Stimulated activated CD4-positive, alpha-beta T cell treated with anti-CD3 and anti-CD28 coated beads, Interleukin-4, amount 100 ng/mL, for 1 hour (primary cell): ENCODE measurements at places on chromosomes 6 and 20.

DNA sequence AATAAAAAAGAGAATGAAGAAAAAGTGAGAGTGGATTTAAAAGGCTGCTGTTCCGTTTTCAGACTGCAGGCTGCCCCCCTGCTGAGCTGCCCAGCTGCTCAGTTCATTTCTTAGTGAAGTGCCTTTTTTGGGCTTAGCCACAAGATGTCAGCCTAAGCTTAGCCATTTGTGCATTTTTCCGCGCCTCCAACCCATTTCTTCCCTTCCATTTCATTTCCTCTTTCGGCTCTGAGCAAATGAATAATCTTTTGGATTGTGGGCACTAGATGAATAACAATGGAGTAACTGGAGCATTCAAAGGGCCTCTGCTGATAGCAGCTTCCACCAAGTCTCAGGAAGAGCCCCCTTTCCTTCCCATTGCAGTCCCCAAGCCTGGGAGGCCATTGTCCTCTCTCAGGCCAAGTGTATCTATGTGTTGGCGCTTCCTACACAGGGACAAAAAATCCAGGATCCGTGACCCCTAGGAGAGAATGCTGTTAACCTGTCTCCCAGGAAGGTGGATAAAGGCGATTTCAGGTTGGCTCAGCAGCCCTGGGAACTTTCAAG is 83.5 kb upstream of the SPTLC3 start:
- peak; percentile 8 for DNase-seq

- DNase-seq: no peak
Observed at GRCh38 chr20:62840244-62841197, 21.1 kb downstream of the TCFL5 start.

GRCh38 chr20:53872561-53873229 is 197.7 kb downstream of the BCAS1 start:
- peak; percentile 23 for DNase-seq

GRCh38 chr6:63856271-63856670 is 220.7 kb downstream of the PHF3 start:
- no peak for DNase-seq

DNA sequence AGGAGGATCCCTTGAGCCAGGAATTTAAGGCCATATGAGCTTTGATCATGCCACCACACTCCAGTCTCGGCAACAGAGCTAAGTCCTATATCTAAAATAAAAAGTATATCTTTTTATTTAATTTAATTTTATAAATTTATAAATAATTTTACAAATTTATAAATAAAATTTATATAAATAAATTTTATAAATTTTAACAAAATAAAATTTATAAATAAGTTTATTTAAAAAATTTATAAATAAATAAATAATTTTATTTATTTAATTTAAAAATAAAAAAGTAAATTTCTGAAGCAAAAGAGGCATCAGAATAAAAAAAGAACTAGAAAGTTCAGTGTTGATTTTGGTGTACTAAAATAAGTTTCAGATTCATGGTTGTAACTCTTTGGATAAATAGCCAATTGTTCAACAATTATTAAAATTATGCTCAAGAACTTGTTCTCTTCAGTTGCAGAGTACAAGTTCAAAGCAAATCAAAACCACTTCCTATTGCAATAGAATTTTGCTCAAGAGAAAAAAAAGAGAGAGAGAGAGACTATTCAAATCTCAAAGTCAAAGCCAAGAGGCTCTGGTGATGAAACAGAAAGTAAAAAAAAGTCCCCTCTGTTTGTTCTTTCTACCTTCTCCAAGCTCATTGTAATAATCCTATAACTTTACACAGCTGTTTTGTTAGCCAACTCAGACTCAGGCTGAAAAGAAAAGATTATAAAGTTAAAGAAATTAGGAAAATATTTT is 547.5 kb upstream of the ADGRB3 start:
- DNase-seq: no peak

DNA sequence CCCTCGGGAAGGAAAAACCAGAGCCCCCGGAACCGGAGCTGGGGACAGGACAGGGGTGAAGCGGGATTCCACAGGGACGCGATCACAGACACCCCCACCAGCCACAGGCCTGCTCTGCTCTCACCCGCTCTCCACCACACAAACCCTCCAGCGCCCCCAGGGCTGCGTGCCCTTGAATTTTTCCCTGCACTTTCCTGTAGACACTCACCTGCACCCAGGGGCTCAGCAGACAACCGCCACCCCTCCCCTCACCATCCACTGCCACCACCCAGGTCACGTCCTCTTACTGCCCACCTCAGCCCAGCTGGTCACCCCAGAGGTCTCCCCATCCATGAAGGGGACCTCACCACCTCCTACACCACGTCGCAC is 631 bp downstream of the ULBP2 start:
- no peak for DNase-seq

DNA sequence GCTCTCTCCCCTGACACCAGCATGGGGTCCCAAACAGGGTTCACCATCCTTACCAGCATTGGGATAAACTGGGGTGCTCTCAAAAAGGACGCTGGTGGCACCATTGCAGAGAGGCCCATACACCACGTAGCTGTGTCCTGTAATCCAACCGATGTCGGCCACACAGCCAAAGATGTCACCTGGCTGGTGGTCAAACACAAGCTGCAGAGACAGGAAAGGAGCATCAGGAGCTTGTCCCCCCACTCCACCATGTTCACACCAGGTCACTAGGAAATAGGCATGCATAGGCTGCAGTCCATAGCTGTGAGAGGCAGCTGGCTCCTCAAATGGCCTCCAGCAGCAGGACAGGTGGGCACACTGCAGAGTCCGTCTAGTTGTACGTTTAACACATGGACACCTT is 28.8 kb upstream of the APMAP start:
- no peak for DNase-seq

DNA sequence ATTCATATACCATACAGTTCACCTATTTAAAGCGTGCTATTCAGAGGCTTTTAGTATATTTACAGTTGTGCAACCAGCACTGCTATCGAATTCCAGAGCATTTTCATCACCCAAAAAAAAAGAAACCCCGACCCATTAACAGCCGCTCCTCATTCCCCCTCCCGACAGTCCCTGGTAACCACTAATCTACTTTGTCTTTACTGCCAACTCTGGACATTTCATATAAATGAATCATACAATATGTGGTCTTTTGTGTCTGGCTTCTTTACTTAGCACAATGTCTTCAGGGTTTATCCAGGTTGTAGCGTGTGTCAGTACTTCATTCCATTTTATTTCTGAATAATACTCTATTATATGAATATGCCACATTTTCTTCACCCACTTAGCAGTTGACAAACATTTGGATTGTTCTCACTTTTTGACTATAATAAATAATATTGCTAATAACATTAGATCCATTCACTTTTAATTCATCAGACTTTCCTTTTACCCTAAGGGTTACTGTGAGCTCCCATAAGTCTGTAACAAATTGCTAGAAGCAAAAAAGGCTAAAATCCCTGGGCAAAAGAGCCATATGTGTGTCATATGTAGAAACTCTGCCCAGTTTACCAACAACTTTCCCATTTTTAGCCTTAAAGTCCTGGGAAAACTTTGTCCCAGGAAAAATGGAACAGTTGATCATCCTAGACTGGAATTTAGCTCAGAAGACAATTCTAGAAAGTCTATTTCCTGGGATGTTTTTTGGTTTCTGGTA is 23.2 kb upstream of the ROS1 start:
- no peak for DNase-seq

DNA sequence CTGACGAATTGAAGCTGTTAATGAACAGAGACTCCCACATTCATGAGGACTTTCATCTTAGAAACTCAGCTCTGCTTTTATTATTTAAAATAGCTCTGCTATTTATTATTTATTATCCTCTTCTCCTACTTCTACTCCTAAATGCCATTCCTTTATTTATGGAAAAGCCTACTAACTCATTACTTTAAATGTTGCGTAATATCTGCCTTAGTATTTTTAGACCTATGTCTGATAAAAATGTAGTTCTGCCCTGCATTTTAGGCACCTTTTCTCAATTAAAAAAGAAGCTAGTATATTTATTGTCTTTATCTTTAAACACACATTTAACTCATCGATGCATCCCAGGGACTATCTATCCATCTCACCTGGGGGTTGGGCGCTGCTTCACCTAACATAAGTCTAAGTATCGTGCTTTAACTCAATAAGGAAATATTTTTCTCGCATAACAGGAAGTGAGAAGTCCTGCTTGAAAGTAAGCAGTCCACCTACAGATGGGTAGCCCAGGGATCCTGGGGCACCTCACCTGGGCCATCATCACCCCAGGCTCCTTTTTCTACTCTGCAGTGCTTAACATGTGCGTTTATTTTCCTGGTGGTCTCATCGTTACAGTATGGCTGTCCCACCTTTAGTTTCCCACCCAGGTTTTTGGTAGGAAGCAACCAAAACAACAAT is 31.3 kb upstream of the FAM184A start:
- no peak for DNase-seq

DNA sequence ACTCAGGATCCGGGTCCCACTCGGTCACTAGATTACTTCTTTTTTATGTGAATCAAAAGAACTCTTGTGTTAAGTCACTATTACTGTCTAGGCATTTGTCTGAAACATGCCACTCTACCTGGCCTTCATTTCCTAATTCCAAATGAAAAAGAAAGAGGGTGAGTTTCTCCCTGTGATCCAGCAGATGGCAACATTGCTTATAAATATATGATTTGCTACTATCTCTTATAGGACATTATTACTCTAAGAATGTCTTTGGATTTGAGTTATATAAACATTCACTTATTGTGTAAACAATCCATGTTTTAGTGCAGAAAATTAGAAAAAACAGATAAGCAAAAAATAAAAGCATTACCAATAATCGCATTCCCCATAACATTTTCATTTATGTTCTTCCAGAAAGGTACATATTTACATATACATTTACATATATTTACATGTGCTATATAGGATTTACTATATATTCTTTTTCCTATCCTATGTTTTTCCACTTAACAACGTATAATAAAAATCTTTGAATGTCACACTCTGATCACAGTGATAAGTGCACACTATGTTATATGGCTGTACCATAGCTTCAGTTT is 66.9 kb downstream of the FAXC start:
- DNase-seq: no peak

DNA sequence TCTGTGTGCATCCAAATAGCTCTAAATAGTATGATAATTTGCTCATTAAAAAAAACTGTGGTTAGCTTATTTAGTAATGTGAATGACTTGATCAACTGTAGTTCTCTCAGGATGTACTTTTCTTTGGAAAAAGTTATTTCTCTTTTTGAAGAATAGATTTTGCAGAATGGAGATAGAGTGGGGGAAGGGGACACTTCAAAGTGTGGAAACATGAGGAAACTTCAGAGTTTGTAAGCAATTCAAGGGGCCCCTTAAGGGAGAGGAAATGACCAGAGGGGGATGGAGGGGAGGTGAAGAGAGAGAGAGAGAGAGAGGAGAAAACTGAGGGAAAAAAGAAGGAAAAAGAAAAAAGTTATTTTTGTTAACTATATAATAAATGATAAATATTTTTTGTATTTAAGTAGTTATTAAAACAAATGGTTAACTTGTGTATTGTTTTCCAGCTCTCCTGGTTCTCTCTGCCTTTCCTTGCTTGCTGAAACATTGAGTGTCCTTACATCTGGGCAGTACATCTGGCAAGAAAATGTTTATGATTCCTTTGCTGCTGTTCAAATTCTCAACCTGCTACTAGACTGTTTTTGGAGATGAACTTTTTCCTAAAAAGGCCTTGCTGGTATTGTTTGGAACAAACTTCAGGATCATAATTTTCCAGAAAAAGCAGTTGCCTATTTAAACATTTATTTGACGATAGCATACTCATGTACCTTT is 497.5 kb upstream of the CITED2 start:
- no peak for DNase-seq

DNA sequence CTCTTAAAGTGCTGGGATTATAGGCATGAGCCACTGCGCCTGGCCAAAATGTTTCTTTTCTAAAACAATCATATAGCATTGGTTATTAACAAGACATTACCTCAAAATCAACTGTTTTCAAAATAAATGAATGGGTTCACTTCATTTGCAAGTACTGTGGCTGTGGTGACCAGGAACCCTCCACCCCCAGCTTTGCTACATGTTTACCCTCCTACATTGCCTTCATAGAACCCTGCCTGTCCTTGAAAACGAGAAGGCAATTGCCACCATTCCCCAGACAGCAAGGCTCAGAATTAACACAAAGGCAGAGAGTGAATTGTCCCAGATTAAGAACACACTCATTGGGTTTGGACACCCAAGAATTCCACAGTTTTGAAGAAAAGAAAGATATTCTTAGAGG is 116.6 kb upstream of the LGSN start:
- DNase-seq: no peak

- DNase-seq: no peak
Observed at GRCh38 chr6:117138425-117138824, 126.9 kb upstream of the VGLL2 start.

DNA sequence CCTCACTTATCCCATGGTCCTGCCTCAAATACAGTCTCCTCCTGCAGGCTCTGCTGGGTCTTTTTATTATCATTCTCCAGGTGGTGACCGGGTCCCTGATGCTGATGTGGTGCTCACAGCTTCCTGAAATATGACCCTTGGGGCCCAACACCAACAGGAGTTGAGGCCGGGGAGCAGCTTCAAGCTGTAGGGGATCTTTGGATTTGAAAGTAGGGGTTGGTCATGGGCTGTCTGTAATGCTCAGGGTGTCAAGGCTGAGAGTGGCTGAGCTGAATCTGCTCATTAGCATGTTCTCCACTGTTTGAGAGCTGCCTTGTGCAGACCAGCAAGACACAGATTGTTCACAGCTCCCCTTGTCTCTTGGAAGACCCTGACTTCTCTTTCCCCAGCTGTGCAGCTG is 35.5 kb downstream of the HLA-F start:
- no peak for DNase-seq

GRCh38 chr20:6671829-6672228 is 95.7 kb upstream of the BMP2 start:
- no peak for DNase-seq

- DNase-seq: no peak
Observed at GRCh38 chr20:13331536-13331935, 110.5 kb downstream of the ISM1 start.

DNA sequence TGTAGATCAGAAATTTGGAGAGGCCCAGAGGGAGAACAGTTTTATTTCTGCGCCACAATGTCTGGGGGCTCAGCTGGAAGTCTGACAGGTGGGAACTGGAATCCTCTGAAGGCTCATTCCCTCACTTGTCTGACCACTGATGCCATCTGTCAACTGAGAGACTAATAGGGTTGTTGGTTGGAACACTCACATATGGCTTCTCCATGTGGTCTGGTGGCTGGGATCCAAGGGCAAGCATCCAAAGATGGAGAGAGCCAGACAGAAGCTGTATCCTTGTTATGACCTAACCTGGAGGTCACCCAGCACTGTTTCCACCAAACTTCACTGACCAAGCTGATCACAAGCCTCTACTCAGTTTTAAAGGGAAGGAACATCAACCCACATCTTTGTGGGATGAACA is 117.9 kb upstream of the AKAP12 start:
- no peak for DNase-seq

DNA sequence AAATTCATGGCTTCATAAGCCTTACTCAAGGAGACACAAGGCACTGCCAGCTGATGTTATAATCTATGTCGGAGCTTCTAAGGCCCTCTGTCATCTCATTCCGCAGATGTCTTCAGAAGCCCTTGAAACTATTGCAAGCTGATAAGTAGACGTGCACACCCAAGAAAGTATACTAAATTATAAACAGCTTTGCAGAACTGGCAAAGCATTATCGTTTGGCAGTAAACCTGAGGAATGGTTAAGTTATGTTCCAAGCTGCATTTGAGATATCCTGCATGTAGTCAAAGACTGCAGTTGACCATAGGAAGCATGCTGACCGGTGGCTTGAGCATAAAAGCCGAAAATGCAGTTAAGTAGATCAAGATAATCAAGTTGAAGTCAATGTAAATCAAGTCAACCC is 425.8 kb upstream of the SOX4 start:
- DNase-seq: no peak

GRCh38 chr20:17500826-17501225 is 30.4 kb downstream of the BFSP1 start:
- no peak for DNase-seq

GRCh38 chr6:4794140-4794707 is 18.0 kb downstream of the CDYL start:
- DNase-seq: no peak
